ENCODE measurements at places on chromosomes 12 and 14.

DNA sequence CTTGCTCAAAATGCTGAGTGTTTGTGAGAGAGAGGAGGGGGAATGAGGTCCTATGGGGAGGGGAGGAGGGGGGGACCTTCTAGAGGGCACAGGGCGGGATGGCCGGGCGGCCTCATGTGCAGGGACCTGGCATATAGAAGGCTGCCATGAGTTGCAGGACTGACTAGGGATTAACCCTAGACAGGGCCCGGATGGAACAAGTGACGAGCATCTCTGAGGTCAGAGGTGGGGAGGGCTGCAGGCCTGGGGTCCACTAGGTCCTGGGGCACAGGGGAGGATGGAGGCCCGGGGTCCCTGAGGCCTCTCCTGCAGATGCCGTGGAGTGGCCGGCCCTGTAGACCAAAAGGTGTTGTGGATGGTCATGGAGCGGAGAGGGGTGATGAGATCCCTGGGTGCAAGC lies 104.0 kb upstream of the EIF5 start:
- DNase-seq, result no peak

- no peak for DNase-seq
Measured at GRCh38 chr14:51576879-51577278, 74.8 kb upstream of the FRMD6 start.

DNA sequence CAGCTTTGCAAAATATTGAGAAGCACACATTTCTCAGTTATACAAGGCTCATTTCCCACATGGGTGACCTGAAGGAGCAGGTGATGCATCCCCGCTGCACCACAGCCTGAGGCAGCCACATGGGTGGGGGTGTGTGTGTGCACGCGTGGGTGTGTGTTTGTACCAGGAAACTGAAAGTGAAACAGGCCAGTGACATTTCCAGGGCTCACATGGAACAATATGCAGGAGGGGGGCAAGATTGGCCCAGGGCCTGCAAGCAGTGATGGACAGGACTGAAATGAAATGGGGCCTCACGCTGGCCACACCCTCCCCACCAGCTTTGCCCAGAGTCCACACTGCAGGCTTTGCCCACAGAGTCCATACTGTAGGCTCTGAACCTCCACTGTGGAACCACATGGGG lies 154.2 kb upstream of the PARP11 start:
- peak; percentile 51 for DNase-seq

DNA sequence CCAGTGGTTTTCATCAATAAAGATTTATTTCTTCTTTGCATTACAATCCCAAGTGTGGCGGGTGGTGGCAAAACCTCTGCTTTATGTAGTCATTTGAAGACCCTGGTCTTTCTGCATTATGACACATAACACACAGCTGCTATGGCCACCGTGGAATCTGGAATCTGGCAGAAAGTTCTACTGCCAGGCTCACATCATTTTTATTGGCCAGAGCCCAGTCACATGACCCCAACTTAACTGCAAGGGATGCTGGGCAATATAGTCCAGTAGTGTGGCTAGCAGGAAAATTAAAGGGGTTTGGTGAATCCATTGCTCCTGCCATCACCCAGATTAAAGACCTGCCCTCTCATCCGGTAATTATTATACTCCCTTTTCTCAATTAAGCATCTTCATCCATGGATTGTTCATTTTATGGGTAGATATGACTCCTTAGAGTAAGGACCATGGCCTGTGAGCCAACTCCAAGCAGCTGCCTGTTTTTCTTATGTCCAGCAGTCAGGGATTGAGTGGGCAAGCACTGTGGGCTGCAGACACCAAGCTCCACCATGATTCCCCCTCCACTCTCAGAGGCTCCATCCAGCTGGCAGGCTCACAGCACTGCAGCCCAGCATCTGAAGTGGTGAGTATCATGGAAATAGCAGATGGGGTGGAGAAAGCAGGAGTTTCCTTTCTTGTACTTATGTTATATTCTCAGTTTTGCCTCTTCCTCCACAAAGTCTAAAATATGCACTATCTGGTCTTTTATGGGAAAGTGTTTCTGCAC lies 1030.7 kb downstream of the AACS start:
- DNase-seq, result no peak

DNA sequence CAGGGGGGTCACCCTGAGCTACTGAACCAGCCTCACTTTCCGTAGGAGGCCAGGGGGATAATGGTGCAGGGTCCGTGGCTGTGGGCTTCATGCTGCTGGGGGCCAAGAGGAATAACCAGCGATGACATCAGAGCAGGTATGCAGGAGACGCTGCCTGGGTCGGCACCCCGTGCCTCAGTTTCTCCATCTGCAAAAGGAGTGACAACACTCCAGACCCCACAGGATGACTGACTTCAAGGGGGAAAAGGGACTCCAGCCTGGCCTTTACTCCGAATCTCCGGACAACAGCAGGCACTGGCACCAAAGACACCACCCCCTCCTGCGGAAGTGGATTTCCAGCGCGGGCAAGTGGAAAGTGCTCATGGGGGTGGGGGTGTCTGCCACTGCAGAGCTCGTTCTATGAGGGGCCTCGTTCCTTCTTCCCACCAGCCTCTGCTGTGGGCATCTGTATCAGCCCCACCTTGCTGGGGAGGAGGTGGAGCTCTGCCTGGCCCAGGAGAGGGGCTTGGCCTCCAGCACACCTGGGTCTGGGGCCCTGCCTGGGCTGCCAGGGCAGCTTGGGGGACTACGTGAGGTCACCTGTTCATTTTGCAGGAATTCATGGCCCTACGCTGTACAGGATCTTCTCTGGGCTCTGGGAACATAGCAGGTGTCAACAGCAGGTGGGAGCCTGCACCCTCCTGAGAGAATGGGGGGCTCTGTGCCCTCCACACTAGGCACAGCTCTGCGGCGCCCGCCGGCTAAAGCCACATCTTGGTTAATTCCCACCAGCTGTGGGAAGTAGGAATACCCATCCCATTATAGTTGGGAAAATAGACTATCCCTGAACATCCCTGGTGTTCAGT lies 216.6 kb upstream of the C14orf180 start:
- DNase-seq, result no peak

DNA sequence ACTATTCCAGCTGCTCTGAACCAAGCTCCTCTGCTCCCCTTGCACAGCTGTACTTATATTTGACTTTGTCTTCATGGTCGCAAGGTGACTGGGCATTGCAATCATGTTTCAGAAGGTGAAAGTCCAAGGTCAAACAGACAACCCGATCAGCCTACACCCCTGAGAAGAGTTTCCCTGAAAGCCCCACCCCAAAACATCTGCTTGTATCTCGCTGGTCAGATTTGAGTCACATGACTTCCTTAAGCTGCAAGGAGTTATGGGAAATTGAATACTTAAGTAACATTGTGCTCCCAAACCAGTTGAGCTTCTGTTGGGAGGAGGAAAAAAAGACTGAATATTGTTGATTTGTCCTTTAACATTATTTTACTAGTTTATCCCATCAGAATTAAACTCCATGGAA lies 83.4 kb upstream of the FZD10 start:
- no peak for DNase-seq

GRCh38 chr14:46651526-46652144 lies at the start of gene RPL10L:
TSS of gene RPL10L (minus strand) at chr14:46651781. CDS start at chr14:46651736, 45 bp downstream.
- DNase-seq, result no peak

GRCh38 chr14:49220492-49220891 lies 365.7 kb downstream of the RPS29 start:
- no peak for DNase-seq

DNA sequence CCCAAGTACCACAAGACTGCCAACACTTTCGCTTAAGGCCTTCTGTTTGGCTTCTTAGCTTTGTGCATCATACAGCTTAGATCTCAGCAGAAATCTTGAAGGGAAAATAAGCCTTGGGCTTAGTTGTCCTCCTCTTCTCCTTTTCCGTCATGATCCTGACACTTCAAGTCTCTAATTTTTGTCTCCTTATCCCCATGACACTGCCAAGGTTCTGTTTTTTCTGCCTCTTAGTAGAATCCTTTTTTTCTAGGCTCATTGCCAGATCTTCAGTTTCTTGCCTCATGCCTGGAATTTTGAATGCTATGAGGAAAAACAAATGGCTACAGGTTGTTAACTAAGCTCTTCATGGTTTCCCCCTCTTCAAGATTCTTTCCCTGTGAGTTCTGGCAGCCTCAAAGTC lies 450.4 kb downstream of the LRFN5 start:
- DNase-seq, result no peak

DNA sequence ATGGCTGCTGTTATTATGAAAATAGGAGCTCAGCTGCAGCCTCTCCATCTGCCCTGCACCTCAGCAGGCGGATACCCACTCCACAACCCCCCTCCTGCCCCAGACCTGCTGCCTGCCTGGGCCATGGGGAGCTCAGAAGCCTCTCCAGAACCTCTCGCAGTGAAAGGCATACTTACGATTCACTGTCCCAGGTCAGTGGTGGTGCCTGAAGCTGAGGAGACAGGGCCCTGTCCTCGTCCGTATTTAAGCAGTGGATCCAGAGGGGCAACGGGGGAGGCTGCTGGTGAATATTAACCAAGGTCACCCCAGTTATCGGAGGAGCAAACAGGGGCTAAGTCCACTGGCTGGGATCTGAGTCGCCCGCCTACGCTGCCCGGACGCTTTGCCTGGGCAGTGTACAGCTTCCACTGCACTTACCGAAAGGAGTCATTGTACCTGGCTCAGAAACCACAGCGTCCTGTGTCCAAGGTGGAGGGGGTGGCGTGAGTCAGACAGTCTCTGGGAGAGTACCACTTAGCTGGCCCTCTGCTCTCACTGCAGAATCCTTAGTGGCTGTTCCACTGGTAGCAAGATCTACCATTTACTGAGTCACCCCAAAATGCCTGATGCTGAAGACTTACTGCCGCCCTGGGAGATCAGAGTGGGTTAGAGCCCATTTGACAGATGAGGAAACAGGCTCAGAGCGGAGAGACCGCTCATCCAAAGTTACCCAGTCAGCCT lies at the start of gene SERPINA1:
Gene SERPINA1 (minus strand): TSS at position 219 of the 720 bp plus-strand sequence. CDS start 5,365 bp downstream, outside the sequence.
- no peak for DNase-seq

- no peak for DNase-seq
Measured at GRCh38 chr14:71119075-71119474, 211.8 kb downstream of the PCNX1 start.

GRCh38 chr12:8052679-8053078 lies 13.5 kb downstream of the C3AR1 start:
- no peak for DNase-seq

DNA sequence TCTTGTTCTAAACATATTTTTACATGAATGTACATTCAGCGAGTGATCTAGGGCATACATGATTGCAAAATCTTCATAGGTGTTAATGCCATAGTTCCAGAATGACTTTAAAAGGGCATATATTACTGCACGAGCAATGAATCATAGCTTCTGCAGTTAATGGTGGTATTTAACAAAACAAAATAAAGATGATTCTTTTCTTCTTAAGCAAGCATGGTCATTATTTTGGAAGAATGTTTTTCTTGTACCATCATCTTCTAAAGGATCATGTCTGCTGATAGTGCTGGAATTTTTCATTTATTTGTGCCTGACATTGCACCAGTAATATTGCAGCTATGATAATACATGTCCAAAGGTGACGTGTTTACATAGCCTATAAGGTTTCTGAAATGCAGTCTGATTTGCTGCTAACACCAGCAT lies 388.6 kb downstream of the CCDC91 start:
- no peak for DNase-seq

DNA sequence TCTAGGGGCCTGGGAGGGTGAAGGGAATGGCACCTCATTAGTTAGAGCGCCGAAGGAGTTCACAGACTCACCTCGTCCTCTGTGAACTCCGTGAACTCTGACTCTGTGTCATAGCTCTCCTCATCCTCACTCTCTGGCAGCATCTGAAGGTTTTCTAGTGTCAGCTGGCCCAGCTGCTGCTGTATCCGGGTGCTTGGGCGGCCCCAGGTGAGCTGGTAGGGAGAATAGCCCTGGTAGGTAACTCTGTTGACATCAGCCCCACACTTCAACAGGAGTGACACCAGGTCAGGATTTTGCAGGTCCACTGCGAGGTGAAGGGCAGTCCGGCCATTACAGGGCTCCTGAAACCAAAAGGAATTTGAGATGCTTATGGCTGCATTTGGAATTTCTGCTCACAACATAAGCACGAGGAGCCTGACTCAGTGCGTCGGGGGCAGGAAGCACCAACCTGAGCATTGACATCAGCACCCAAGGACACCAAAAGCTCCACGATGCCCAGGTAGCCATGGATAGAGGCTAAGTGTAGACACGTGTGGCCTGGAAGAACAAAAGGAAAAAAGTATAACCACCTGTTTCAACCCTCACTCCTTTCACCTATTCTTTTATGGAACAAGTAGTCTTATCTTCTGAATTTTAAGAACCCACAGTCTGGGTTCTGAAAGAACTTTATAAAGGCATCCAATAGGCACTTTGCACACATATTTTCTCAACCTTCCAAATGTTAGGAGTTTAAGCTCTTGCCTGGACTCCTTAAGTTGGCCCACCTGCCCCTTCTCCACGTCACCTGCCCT lies 2.0 kb downstream of the NFKBIA start:
- no peak for DNase-seq

GRCh38 chr12:53625373-53625945 lies 723 bp downstream of the ATF7 start:
- DNase-seq, result no peak

DNA sequence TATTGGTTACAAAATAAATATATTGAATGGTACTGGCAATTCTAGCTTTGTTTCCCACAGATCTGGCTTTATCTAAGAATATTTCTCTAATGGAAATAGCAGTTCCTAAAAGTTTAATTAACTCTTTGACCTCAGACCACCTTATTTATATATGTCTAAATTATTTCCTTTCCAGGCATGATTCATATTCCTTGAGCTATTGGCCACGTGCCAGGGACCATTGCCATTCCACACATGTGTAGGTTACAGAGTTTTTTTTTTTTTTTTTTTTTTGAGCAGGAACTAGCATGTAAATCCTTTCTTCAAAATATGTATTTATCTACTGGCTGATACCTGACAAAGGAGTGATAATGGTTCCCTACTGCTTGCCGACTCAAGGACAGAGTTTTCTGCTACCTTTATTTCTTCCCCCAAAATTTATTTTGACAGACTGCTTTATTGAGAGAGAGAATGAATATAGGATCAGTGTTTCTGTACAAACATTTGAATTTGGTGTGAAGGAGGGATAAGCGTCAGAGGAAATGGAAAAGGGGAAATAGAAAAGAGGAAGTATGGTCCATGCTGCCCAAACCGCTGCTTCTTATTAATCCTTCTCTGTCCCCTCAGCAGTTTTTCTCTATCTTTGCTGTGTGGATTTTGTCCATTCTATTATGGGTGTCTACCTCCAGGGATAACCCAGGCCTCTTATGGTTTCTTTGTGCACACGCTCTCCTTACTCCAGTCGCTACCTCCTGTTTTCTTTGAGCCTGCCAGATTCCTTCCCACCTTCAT lies 36.4 kb downstream of the PDE3A start:
- no peak for DNase-seq

- DNase-seq, result no peak
Measured at GRCh38 chr14:103443111-103443510, 57.9 kb downstream of the MARK3 start.

DNA sequence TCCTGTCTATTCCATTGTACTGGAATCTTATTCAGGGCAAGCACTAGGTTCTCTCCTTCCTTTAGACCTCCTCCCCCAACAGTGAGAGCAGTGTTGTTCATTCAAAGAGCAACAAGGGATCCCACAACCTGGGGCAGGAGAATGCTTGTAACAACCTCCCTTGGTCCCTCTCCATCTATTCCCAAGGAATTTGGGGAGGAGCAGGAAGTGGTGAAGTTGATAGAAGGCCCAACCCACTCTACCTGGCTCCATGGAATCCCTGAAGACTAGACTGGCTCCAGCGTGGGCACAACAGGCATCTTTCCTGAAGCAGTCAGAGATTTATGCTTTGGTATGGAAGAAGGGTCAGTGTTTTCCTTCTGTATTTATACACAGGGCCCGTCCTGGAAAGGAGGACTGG lies 33.4 kb upstream of the CISTR start:
- DNase-seq, result no peak

GRCh38 chr14:34220921-34221320 lies 241.1 kb downstream of the SPTSSA start:
- no peak for DNase-seq

All from stimulated activated CD8-positive, alpha-beta memory T cell treated with anti-CD3 and anti-CD28 coated beads, Interleukin-2, amount 100 ng/mL, for 1 hour (primary cell).